Lung microvascular endothelial cell (primary cell): ENCODE measurements at places on chromosomes 3 and 15.

DNA sequence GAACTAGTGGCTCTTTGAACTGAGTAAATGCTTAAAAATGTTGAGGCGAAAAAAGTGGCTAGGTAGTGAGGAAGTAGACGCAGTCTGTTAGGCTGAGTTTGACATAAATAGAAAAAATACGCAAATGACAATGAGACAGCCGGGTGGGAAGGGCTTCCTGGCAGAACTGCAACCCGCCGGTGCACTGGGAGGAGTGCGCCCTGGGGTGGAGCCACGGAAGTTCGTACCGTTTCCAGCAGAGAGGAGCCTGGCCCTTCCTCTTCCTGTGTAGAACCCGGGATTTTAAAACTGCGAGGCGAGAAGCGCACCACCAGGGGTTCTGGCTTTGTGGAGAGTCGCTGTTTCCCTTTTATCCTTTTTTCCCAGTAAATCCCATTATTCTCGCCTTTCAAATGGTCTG, 602.6 kb downstream of the PYDC2 start:
- peak; percentile 85 for DNase-seq

GRCh38 chr3:197956626-197956988, 3.4 kb upstream of the LMLN start:
- DNase-seq, result no peak

DNA sequence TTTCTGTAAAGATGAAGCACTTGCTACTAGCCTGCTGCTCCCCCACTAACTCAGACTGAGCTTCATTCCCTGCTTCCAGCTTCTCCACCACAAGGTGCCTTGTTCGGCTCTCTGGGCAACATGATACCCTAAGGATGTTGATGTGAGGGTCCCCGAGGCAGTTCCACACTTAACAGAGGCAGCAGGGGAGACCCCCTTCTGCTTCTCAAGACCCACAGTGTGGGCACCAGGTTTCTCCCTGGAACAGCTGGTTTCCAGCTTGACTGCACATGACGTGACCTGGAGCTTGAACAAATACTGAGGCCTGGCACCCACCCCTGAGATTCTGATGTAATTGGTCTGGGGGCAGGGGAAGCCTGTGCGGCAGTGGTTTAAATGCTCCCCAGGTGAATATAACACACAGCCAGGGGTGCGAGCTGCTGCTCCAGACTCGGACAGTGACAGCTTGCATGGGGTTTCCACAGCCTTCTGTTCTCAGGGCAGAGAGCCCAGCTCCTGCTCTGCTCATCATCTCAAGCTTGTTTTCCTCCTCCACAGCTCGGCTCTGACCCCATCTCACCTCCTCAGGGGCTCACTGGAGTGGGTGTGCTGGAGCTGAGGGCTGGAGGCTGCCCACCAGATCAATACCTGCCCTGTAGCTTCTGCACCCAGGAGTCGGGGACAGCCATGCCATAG, 95.0 kb upstream of the HACD2 start:
- DNase-seq, result no peak

GRCh38 chr15:58548308-58549012, 116.7 kb downstream of the LIPC start:
- DNase-seq, result no peak

- DNase-seq, result no peak
Observed at GRCh38 chr3:15997274-15997943, 177.1 kb upstream of the GALNT15 start.

DNA sequence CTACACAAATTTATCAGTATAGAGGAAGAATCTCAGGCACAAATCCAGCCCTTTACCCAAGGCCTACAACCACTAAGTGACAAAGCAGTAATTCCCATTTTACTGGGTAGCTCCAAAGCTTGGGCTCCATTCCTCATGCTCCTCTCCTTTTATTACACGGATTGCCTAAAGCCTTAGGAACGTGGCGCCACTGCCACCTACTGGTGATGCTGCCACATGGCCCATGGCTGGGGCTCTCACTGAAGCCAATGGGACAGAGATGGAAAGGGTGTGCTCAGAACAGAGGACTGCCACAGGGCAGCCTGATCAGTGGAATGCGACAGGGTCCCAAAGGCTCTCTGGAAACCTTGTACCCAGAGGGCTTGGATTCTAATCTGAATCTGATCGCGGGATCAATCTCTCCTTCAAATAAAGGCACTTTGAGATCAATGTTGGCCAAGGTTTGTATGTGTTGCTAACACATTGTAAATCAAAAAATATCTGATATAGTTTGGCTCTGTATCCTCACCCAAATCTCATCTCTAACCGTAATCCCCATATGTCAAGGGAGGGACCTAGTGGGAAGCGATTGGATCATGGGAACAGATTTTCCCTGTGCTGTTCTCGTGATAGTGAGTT, 33.5 kb upstream of the LYZL4 start:
- peak; percentile 84 for DNase-seq

GRCh38 chr3:163139600-163139999, 1643.0 kb downstream of the OTOL1 start:
- no peak for DNase-seq

DNA sequence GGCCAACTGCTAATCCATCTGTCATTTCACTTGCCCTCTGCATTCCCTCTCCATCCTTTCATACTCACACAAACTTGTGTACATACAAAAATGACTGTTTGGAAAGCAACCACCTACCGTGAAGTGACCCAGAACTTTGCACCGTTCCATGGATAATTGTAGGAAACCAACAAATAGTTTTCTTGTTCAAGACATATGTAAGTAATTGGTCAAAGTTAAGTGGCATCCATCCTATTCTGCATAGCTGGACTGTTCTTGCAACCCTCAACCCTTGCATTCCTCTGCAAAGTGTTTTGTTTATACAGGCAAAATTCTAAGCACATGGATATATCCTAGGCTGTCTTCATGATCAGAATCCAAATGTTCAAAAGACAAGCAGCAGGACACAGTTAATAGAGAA, 592.5 kb downstream of the MECOM start:
- no peak for DNase-seq

GRCh38 chr3:126307591-126308393, 49.4 kb downstream of the KLF15 start:
- DNase-seq, result no peak

DNA sequence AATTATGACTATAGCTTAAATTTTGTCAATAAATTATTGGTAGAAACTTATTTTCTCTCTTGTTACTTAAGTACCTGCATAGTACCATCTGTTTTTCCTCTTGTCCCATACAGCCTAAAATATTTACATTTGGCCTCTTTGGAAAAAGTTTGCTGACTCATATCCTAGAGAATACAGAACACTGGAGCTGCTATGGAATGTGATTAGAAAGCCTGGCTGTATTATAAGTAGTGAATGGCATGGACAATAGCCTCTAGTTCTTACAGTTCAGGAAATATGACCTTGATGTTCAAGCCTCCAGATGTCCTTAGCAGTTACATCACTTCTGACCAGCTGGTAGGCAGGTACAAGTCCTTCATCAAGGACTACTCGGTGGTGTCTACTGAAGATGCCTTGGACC, 28.3 kb downstream of the ST8SIA2 start:
- DNase-seq, result no peak

DNA sequence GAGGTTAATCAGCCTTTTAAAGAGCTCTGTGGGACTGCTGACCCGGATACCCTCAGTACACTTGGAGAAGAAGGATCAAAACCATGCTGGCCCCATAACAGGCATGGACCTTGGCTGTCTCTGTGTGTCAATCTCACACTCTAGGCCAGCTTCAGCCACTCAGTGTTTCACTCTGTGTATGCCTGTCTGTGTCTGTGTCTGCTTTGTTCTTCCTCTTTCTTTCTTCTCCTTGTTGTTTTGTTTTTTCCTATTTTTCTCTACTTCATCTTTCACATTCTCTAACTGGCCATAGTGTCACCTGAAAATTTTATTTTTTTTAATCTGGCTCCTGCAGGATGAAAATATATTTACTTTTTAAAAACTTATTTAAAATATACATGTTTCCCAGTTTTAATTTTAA, 51.1 kb downstream of the SERP1 start:
- DNase-seq, result no peak

- DNase-seq, result peak; percentile 99
Observed at GRCh38 chr15:85380217-85380811, at the start of gene AKAP13. TSS of gene AKAP13 (plus strand) at chr15:85380603. CDS start at chr15:85485721, 105,118 bp downstream.

- DNase-seq, result no peak
Observed at GRCh38 chr3:89368846-89369245, 261.4 kb downstream of the EPHA3 start.

DNA sequence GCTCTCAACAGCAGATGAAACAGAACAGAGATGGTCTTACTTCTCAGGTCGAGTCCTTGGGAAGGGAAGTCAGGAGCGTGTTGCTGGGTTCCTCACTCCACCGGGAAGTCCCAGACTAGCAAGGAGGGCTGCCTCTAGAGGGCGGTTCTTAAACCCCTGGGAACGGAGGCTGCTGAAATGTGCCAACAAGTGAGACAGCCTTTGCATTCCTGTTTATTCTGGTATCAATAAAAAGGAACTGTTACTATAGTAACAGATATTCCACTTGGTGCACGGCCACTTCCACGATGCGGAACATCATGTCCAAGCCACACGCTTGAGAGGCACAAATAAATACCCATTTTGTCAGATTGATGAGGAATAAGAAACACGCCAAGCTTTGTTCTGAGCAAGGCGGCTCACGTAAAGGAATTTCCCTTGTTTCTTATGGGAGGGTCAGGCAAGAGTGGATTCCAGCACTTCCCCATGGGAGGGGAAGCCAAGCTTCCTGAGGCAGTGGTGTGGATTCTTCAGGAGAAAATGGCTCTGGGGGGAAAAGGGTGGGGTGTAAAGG, at the start of gene FAM107A:
FAM107A (minus strand) TSS at position 123 of the 553 bp plus-strand sequence. CDS start 7,531 bp downstream, outside the sequence.
- DNase-seq, result peak; percentile 60

- DNase-seq, result no peak
Observed at GRCh38 chr3:108008106-108008505, 82.7 kb downstream of the CD47 start.

DNA sequence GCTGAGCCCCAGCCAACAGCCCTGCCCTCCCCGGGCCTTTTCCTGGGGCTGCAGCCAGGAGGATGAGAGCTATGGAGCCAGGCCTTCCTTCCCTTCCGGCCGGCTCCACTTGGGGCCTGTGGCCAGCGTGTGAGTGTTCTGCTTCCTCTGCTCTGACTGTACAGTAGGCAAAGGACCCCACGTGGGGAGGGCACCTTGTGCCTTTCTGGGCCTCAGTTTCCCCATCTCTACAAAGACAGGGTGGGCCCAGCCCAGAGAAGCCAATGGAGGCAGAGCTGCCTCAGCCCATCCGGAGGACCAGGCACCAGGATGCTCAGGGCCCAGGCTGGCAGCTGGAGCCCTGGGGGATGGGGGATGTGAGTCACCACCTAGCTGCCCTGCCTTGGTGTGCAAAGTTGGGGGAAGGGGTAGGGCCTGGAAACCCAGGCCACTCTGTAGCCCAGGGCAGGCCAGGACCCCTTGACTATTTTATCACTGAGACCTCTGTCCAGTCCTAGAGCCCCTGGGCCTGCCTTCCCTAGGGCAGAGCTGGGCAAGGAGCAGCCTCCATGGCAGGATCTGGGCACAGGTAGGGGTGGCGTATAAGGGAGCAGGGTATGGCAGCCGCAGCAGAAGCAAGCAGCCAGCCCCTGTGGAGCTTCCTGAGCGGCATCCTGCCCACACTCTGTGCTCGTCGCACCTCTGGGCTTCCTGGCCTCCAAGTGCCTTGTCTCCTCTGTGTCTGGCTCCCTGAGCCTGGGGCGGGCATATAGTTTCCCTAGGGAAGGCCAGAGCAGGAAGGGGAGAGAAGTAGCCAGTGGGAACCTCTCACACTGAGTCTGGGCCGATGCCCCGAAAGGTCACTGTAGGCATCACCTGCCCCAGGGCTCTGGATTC, 1.8 kb downstream of the PSTPIP1 start:
- DNase-seq, result peak; percentile 47

DNA sequence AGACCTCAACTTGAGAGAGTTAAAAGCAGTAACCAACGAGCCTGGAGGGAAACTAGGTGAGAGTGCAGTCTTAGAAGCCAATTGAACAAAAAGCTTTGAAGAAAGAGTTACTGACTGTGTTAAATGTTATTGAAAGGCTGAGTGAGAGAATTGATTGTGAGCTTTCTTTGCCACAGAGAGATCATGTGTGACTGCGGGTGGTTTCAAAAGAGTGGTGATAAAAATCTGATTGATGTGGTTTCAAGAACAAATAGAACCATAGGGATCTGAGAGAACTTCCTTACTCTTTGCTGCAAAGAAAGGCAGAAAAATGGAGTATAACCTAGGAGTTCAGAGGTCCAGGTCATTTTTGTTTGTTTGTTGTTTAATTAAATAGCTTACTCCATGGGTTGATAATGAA, 759.9 kb upstream of the ALCAM start:
- DNase-seq, result no peak

- peak; percentile 64 for DNase-seq
Observed at GRCh38 chr3:104564045-104564643, 802.6 kb upstream of the ALCAM start.

GRCh38 chr15:99475754-99476412, 89.9 kb upstream of the MEF2A start:
- no peak for DNase-seq

GRCh38 chr3:160400702-160401150, 1.3 kb downstream of the SMC4 start:
- DNase-seq, result peak; percentile 50

DNA sequence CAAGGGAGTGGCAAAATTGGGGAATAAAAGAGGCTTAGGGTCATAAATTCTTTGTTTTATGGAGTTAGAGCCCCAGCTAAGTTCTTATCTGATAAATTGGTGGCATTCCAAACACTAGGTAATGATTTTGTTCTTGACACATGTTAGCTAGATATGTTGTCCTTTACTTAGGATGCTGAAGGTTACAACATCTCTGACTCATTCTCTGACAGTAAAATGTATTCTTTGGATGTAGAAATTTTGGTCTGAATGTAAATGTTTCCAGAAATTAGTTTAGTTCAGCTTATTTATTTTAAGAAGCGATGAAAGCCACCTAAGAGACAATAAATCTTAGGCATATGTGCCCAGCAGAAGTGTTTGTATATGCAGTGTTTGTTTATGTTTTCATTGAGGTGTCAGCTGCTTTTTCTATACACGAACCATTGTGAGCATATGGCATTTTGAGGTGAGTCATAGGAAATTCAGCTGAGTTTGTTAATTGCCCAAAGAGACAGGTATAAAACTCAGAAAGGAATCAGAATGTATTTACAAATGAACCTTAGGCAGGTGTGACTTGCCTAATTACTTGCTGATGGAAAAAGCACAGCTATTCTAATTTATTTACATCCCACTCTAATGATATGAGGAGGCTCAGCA, 247.7 kb downstream of the AGBL1 start:
- DNase-seq, result no peak

DNA sequence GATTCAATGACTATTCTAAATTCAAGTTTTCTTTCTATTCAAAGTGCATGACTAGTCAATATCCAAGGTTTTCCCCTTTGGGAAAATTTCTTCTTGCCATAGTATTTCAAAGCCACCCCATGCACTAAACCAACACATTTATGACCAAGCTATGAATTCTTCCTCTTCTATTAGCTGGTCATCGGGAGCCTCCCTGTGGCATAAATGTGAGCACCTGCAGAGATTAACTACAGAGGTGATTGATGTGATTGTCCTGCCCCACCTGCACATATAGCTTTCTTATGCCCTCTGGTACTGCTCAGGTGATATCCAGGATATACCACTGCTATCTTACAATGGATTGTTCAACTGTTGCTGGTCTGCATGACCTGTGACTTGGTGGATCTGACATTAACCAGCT, 694.9 kb downstream of the ZBBX start:
- DNase-seq, result no peak
